Hepatic stellate cell (primary cell): ENCODE measurements at places on chromosomes 3 and 15.
A peak's percentile ranks its signal among the peaks of the same experiment; 100 is the strongest.

DNA sequence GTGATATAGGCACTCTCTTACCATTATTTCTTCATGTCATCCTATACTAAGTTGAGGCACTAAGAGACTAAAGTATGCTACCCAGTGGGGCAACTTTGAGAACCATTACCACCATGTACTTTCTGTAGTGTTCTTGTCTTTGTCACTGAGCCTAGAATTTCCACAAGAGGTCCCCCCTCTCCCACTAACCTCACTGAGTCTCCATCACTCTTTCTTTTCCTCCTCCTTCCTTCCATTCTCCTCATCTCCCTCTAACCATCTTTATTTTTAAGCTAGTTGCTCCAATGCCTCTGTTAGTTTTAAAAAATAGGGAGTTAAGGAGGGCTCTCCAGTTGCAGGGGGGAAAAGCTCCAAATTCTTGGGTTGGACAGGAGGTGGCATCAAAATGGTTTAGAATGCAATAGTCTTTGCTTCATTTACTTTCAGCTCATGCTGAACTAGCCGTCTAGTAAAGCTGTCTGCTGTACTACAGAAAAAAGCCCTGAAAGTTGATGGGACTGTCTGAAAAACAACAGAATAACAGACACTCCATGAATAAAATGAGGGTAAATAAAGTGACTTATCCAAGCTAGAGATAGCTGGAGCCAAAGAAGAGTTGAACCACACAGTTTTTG lies 85.1 kb upstream of the MYRIP start:
- DNase-seq: no peak

DNA sequence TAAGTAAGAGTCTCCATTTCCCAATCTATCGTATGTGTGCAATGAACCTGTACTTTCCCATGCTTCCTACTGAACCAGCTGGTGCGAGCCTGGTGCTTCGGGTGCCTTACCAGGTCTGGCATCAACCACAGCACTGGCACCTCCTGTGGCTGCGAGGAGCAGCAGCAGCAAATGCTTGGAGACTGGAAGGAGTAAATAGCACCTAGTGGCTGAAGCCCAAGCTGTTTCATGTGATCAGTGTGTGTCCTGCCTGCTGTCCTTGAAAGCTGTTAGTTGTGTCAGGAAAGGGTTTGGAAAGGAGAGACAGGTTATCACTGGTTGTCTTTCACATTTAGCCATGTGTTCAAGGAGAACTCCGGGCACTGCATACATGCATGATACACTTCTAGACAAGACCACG lies 31.8 kb downstream of the PCOLCE2 start:
- peak; percentile 29 for DNase-seq

DNA sequence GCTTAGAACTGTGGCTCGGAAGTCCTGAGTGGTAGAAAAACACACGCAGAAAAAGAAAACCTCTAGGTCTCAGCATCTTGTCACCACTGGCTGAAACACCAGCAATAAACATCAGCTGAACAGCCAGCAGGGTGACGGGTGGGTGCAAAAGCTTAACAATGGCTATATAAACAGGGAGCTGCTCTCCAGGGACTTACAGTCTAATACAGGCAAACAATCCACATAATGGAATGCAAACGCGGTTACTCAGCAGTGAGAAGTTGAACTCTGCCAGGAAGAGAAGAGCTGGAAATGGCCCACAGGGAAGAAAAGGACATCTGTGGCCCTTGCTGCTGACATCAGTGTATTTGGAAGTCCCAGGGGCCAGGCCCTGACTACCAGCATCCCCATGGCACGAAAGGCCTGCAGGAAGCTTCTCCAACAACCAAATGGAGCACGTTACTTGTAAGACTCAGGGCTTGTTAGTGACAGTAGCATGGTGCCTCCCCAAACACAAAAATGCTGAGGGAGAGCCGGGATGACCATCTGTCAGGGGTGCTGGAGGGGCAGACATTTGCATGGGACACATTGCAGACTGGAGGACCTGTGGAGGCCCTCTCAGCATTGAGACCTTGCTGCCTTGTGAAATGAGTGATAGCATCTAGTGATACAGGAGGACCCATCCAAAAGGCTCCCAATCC lies 3.0 kb downstream of the HEG1 start:
- DNase-seq: peak; percentile 81

GRCh38 chr3:68953816-68954444 lies 21.6 kb upstream of the TAFA4 start:
- no peak for DNase-seq

DNA sequence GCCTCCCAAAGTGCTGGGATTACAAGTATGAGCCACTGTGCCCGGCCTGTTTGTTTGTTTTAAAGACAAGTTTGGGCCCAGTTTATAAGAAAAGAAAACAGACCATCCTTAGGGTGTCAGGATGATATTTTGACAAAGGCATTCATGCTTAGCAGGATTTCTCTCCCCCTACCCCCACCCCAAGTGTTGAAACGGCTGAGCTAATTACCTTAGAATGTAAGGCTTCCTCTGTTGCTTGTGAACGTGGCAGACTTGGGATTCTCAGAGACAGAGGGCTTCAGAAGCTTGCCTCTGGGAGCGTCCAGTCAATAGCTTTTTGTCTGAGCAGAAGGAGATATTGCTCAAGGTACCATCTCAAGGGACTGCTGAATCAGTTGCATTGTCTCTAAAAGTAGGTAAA lies 24.0 kb downstream of the FLNB start:
- DNase-seq: no peak

GRCh38 chr3:30354972-30355371 lies 251.4 kb upstream of the TGFBR2 start:
- DNase-seq: no peak

DNA sequence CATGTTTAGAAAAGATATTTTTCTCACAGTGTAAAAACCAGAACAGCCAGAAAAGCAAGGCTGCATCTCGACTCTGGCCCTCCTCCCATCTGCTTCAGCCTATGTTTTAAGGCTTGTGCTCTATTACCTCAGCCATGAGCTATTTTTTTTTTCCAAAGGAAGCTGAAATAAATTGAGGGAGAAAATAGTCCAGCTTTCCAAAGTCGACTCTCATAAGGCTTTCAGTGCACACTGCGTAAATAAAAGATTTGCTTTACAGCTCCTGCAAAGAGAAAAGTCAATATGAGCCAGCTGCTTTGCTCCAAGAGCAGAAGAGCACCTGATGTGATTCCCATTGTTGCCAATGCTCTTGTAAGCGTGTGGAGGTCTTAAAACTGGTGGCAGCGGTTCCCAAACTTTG lies 26.7 kb downstream of the SCG3 start:
- no peak for DNase-seq

DNA sequence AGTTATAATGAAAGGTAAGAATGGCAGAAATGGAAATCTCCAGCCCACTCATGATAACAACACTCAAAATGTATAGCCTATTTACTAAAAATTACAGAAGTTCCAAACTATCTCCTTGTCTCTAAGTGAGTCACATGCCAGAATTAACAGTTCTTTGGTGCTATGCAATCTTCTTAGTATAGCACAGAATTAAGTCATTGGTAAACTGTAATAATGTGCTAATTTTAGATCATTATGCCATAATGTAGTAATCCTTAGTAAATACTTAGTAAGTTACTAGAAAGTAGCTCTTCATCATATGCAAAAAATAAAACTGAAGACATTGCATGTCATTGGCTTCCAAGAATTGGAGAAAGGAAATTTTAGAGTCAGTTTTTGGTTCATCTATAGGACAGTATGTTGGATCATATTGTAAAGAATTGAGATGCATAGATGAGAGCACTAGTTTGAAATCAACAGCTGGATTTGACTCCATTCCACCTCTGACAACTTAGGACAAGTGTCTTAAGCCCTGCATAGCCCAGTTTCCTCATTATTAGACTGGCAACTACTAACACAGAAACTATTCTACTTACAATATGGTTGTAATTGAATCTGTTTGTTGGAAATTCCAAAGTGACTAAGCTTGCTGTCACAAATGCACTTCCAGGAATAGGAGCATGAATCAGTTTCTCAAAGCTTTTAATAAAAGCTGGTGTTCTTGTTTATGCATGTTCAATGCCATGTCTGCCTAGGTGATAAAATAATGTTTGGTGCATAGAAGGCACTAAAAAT lies 40.1 kb upstream of the CD47 start:
- peak; percentile 32 for DNase-seq

- DNase-seq: peak; percentile 31
These were observed 28.9 kb upstream of the RASGRP1 start for GRCh38 chr15:38593524-38593923.

GRCh38 chr3:149701977-149702350 lies 44.1 kb upstream of the WWTR1 start:
- DNase-seq: no peak

- DNase-seq: no peak
These were observed 2.0 kb downstream of the CIB2 start for GRCh38 chr15:78129077-78129750.

DNA sequence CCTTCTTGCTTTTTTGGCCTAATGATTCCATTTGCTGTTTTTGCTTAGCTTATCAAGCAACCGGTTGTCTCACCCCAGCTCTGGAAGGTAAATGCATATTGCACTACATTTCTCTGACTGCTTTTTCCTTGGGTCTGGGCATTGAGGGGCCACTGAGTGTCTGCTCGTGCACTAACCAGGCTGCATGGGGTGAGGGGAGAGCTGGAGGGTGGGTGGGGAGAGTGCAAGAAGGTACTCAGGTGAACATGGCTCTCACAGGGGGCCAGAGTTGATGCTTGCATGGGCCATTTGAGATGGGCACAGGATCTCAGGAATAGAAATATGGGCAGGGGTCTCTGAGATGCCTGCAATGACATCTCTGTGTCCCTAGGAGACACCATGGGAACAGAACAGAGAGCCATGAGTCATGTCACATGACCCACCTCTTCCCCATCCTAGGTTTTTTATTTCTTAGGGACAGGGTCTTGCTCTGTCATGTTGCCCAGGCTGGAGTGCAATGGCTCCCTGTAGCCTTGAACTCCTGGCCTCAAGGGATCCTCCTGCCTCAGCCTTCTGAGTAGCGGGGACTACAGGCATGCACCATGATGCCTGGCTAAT lies 6.2 kb downstream of the ALPK3 start:
- no peak for DNase-seq

DNA sequence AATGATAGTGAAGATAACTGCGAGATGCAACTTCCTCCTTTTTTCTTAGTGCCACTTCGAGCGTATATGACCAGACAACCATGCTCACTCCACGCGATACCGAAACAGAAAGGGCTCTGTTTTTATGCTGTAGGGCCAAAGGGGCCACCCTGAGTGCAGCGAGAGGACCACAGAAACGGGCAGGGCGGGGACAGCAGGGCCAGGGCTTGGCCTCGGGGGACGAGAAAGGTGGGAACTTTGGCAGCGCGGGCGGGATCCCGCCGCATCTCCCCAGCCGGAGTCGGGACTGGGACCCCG lies 483 bp downstream of the VPS13C start:
- peak; percentile 45 for DNase-seq

GRCh38 chr3:126903521-126903920 lies 79.4 kb upstream of the PLXNA1 start:
- DNase-seq: no peak

DNA sequence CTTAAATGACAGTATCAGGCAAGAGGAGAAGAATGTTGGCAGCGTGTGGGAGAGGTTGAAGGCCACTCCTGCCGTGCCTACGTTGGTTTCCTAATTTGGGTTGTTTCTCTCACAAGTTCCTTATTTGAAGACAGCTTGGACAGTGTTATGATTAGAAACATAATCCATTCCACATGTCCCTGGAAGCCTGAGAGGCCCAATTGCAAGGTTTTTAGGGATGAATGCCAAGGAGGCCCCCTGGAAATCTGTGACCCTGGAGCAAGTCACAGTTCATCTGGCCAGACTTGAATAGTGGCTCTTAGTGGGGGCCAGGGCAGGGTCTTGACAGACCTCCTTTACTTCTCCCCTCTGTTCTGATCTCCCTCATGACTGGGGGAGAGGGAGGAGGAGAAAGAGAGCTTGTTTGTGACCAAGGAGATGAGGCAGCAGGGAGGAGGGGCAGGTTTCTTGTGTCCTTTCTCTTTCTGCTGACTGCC lies 584.4 kb upstream of the TBL1XR1 start:
- peak; percentile 46 for DNase-seq

DNA sequence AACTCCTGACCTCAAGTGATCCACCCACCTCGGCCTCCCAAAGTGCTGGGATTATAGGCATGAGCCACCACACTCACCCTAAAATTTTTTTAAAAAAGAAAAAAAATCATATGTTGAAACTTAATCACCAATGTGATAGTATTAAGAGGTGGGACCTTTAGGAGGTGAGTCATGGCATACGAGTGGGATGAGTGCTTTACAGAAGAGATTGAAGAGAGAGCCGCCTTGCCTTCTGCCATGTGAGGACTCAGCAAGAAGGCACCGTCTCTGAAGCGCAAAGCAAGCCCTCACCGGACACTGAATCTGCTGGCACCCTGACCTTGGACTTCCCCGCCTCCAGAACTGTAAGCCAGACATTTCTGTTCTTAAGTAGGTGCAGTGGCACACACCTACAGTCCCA lies 5.5 kb downstream of the ARPIN start:
- DNase-seq: no peak

- no peak for DNase-seq
These were observed 58.1 kb upstream of the PROK2 start for GRCh38 chr3:71843071-71843470.

- no peak for DNase-seq
These were observed 59.8 kb downstream of the ZNF860 start for GRCh38 chr3:32041316-32041715.

- DNase-seq: no peak
These were observed 1.1 kb downstream of the TBC1D2B start for GRCh38 chr15:78076231-78077052.

DNA sequence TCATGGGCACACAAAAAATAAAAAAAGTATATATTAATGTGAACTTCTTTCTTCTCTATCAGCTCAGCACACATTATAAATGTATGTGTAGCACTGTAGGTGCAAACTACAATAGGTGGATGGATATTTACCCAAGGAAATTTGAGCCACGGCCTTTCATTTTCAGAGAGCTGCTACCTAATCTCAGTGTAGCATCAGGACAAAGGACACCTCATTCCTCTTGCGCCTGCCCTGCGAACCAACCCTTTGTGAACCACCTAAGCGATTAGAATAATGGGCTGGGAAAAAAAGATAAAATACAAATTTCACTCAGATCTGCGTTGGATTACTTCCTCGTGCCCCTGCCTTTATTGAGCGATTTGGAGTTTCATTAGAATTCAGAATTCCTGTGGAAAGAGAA lies 263.2 kb downstream of the NR2F2 start:
- DNase-seq: no peak

GRCh38 chr3:152416808-152417580 lies 148.3 kb downstream of the MBNL1 start:
- DNase-seq: no peak

- peak; percentile 44 for DNase-seq
These were observed 4.6 kb downstream of the ERICH6 start for GRCh38 chr3:150699068-150699639.

- peak; percentile 2 for DNase-seq
These were observed 917.1 kb downstream of the PLOD2 start for GRCh38 chr3:145243875-145244274.

GRCh38 chr15:89628806-89629715 lies 26.2 kb downstream of the KIF7 start:
- no peak for DNase-seq

- DNase-seq: no peak
These were observed 50.1 kb downstream of the CFAP20DC start for GRCh38 chr3:58999774-59000160.

DNA sequence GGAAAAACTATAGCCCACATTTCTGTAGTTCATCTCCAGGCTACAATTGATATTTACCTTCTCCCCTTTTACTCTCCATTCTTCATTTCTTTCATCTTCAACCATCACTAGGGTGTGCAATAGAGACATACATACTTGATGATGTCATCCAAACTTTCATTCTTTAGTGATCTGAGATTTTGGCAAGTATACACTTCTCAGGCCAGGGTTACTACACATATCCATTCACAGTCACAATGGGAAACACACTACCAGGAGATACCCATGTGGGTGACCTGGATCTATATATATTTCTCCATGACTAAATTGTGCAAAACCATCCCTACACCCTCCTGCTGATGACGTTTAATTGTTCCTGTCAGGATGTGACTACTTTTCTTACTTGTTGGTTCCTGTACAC lies 769.5 kb upstream of the DPPA4 start:
- DNase-seq: no peak
